ENCODE measurements at places on chromosomes 12 and 14.

- DNase-seq, result no peak
Measured at GRCh38 chr12:15387772-15388171, 65.5 kb downstream of the PTPRO start.

DNA sequence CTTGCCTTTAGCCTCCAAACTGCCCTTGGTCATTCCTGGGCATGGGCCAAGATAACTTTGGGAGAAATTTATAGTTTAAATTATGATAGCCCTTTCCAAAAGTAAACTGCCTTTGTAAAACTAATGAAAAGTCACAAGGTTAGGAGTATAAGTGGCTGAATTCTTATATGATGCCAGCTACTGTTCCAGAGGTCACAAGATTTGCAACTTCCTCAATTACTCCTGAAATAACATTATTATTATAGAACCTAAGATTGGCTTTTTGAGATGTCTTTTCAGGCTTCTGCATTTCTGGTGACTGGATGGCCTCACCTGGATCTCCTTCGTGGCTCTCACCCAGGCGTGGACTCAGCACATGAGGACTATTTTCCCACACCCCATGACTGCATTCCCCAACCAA, 55.0 kb downstream of the OSBPL8 start:
- DNase-seq, result peak; percentile 29

DNA sequence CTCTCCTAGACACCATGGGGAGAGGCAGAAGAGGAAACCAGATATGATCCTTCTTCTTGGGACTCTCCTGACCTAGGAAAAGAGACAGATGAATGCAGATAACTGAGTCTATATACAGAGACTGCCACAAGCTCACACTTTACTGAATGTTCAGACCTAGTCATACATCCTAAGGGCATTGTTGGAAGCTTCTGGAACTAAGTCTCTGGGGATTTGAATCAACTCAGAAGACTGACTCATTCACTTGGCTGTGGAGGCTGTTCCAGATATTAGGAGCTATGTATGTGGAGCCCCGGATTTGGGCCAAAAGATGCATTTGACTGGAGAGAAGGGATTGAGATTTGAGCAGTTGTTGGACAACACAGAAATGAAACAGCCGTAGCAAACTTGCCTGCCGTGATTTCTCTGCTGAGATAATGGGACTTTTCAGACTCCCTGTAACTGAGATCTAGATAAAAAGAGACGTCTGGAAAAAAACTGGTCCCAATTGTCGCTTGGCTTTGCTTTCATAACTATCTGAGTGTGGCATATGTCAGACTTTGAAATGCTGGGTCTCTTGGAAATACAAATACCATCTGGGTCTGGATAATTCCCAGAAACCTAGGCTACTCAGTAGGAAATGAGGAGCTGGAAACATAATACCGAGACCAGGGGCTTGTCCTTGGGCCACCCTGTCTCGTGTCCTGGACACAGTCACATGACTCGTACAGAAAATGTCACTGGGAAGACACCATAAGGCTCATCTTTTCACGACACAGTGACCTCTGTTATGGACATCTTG, 396.8 kb downstream of the NUAK1 start:
- DNase-seq, result no peak

DNA sequence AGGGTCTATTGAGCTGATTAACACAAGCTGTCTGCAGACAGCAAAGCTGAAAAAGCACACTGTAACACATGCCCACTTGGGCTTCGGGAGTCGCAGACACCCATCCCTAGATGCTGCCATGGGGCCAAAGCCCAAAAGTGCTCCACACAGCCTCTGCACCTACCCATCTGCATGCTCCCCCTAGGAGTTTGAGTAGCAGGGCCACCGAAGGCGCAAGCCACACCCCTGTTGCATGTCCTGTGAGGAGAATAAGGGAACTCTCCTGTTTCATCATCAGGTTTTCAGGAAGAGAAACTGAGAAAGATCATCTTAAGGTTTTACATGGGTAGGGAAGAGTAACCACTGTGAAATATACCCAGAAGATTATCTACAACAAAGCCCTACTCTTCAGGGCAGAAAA, 5.6 kb upstream of the ST8SIA1 start:
- peak; percentile 88 for DNase-seq

GRCh38 chr14:71403656-71404055, 496.4 kb downstream of the PCNX1 start:
- DNase-seq, result peak; percentile 39
